Upper lobe of right lung (tissue), 1 donor: ENCODE measurements at places on chromosomes 2 and 18.

GRCh38 chr2:35168351-35168750, 1187.2 kb upstream of the CRIM1 start:
- no peak for DNase-seq

- DNase-seq: no peak
Observed at GRCh38 chr2:233400961-233401360, 46.7 kb downstream of the DGKD start.

GRCh38 chr2:200353120-200353519, 46.6 kb downstream of the SPATS2L start:
- no peak for DNase-seq

DNA sequence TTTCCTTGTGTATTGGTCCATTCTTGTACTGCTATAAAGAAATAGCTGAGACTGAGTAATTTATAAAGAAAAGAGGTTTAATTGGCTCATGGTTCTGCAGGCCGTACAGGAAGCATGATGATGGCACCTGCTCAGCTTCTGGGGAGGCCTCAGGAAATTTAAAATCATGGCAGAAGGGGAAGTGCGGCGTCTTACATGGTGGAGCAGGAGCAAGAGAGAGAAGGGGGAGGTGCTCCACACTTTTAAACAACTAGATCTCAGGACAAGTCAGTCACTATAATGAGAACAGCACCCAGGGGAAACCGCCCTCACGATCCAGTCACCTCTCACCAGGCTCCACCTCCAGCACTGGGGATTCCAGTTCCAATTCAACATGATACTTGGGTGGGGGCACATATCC, 54.3 kb downstream of the MSH2 start:
- no peak for DNase-seq

DNA sequence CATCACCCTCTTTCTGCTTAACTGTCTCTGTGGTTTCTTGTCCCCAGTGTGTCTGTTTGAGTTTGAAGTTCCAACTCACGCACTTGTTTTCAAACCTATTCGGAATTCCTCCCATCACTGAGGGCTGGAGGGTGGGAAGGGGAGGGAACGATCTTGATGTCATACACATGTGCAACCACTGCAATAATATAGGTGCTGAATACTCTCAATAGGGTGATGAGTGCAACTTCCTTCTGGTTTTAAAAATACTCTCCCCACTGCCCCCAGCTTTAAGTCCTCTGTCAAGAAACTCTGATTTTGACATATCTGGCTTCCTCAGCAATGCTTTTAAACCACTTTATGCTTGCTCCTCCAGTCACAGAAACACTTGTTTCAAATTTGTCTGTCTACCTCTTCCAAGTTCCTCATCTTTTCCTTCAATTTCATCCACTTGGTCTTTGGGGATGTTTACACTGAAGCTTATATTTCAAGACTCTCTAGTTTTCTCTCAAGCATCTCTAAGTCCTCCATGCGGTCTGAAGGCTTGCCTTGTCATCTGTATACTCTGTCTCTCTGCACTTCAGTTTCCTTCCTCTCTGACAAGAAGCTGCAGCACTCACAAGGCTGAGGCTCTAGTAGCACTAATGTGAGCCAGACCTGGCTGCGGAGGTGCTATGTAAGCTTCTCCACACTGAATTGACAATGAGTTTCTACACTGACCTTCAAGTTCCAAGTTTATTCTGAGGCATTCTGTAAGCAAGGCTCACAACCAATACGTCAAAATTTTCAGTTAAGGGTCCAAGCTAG, 422.3 kb downstream of the ZEB2 start:
- DNase-seq: no peak

DNA sequence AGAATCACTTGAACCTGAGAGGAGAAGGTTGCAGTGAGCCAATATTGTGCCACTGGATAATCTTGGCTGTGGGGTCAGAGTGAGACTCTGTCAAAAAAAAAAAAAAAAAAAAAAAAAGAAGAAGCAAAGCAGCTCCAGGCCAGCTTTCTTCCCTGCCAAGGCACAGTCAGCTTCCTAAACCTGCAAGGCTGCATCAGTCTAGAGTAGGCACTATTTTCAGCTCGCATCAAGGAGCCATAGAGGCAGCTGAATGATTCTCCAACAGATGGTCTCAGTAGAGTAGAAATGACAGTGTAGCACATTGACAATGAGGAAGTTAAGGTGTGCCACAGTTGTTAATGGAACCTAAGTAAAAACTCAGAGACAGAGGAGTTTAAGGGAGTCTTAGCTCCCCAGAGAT, 35.6 kb downstream of the BMP10 start:
- DNase-seq: no peak

GRCh38 chr2:190478572-190479195, 55.8 kb downstream of the NEMP2 start:
- no peak for DNase-seq

DNA sequence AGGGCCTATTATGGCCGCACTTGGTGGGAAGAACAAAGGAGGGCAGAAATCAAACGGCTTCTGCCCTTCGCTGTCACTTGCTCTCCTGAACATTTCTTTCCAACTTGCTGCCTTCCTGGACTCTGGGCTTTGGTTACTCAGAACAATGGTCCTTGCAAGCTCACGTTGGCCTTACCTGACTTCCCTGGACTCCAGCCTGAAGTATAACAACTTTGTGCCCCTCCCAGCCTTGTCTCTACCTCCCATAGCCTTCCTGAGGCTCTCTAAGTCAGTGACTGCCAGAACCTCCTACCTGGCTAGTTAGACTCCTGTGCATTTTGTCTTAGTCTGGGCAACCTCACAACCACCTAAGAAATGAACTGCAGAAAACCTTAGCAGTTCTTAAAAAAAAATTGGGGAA, 30.2 kb upstream of the ITPRID2 start:
- DNase-seq: no peak

- no peak for DNase-seq
Observed at GRCh38 chr2:225771701-225772100, 372.2 kb downstream of the NYAP2 start.

- DNase-seq: no peak
Observed at GRCh38 chr2:171598713-171599319, 76.5 kb downstream of the CYBRD1 start.

GRCh38 chr18:79935499-79935898, 16.0 kb downstream of the SLC66A2 start:
- DNase-seq: no peak

DNA sequence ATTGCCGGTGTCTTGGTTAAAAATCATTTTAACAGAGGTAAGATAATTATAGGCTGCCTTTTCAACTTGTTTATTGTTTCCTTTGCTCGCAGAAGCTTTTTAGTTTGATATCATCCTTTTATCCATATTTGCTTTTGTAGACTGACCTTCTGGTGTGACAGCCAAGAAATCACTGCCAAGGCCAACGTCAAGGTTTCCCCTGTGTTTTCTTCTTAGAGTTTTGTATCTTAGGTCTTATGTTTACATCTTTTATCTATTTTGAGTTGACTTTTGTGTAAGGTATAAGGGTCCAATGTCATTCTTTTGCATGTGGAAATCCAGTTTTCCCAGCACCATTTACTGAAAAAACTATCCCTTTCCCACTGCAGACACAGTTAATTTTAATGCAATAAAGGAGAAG, 129.0 kb upstream of the ZFP36L2 start:
- no peak for DNase-seq

- peak; percentile 88 for DNase-seq
Observed at GRCh38 chr2:27441958-27442919, at the start of gene KRTCAP3. Gene KRTCAP3 (plus strand): TSS chr2:27442381. CDS start chr2:27442413, 32 bp downstream.

GRCh38 chr2:224751996-224752698, 36.0 kb upstream of the CCDC195 start:
- no peak for DNase-seq

- no peak for DNase-seq
Observed at GRCh38 chr2:13508671-13509070, 791.9 kb downstream of the TRIB2 start.

DNA sequence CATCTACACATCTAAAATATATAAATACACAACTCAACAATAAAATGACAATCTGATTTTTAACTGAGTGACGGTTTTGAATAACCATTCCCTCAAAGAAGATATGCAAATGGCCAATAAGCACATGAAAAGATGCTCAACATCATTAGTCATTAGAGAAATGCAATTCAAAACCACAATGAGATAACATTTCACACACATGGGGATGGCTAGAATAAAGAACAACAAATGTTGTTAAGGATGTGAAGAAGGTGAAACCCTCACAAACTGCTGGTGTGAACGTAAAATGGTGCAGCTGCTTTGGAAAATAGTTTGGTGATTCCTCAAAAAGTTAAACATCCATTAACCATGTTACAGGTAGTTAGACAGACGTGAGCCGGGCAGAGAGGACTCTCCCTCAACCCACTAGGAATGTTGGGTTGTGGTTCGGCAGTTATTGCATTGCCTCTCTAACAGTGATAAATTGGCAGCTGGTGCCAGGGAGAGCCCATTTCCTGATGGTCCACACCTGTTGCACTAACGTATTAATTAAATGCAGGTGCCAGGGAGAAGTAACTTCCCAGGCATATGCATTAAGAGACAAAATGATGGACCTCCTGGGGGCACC, 22.3 kb upstream of the DUSP2 start:
- DNase-seq: no peak

DNA sequence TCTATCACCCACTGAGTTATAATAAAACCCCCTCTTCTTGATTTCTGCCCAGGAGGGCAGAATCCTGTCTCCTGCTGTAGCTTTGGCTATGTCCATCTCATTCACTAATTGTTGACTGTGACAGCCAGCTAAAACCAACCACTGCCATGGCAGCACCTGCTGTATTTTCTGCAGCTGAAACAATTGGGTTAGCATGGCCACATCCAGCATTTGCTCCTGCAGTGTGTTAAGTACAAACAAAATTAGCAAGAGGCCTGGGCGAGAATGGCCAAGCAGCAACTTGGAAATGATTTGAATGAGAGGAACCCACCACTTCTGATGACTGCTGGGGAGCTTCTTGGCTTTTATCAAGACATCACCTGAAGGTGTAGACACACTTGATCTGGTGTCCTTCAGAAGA, 89.4 kb upstream of the LRRTM1 start:
- no peak for DNase-seq

DNA sequence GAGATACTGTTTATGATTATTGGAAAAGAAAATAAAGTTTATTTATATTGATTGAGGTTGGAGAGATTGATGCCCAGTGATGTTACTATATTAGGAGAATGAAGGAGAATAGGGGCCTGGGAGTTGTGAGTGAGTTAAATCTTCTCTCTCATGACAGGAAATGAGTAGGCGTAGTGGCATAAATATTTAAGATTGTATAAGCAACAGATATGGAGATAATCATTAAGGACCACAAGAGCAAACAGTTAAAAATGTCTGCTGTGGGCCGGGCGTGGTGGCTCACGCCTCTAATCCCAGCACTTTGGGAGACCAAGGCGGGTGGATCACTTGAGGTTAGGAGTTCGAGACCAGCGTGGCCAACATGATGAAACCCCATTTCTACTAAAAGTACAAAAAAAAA, 62.7 kb downstream of the PTRHD1 start:
- DNase-seq: no peak

DNA sequence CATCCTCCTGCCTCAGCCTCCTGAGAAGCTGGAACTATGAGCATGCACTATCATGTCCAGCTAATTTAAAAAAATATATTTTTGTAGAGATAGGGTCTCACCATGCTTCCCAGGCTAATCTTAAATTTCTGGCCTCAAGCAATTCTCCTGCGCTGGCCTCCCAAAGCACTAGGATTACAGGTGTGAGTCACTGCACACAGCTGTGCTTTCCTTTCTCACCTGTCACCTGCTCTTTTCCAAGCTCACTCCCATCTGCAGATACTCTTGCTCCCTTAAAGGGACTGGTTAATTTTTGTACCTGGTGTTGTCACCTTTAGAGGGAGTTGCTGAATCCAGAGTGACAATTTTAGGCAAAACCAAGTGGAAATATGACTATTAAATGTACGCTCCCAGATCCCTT, 178.2 kb downstream of the LOXHD1 start:
- no peak for DNase-seq

- no peak for DNase-seq
Observed at GRCh38 chr2:62999905-63000304, 50.7 kb upstream of the OTX1 start.

DNA sequence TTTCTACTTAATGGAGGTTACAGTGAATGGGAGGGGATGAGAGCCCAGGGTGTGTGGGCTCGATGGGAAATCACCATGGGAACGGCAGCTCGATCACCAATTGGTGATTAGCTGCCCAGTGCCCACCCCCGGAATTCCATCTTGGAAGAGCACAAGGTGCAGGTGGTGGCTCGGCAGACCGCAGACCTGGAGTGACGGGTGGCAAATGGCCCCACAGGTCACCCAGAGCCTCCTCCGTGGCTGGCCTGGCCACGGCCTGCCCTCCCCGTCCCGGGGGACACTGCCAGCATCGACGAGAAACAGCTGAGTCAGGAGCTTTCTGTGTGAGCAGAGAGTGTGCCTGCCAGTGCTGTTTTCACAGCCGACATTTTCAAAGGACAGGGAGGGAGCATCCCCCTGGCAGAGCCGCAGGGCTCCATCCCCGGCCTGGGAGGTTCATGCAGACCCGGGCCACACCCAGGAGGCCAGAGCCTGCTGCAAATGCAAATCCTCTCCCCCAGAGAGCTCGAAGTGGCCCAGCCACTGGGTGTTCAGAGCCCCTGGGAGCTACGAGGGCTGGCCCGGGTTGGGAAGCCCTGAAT, 176.4 kb upstream of the MYT1L start:
- DNase-seq: no peak

DNA sequence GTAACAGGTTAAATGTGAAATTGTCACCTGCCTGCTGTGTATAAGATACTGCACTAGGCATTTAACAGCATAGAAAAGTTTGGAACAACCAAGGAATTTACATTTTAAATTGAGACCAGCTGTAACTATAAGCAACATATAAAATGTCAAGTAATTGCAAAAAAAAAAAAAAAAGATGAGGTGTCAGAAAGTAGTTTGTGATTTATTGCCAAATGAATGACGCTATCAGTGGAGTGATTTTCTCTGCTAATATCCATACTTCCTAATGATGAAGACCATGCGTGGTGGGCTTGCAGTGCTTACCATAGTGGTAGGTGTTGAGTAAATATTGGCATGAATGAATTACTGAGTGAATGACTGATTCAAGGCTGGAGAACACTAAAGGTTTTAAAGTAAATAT, 73.3 kb downstream of the OSBPL6 start:
- no peak for DNase-seq

DNA sequence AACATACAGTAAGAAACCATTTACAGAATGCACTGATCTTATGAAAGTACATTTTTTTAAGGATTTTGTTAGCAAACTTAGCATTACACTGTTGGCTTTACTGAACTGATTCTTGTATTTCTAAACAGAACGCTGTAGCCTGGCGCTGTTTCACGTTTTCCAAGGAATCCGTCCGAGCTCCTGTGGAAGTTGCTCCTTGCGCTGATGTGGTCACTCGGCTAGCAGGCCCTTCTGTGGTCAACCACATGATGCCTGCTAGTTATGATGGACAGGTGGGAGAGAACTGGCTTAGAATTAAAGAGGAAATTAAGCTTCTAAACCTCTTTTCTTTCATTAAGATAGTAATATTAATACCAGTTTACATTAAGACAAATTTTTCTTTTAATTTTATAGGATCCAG, 76.8 kb downstream of the CEP192 start:
- no peak for DNase-seq

- DNase-seq: no peak
Observed at GRCh38 chr2:6770006-6770405, 95.7 kb downstream of the CMPK2 start.

GRCh38 chr18:3269241-3269913, 7.4 kb downstream of the MYL12B start:
- no peak for DNase-seq

GRCh38 chr2:88022669-88022921, 6.2 kb upstream of the RNU2-63P start:
- no peak for DNase-seq
